ENCODE measurements at places on chromosomes 11 and 22.

- DNase-seq: no peak
Measured at GRCh38 chr11:115502636-115503082, 1.6 kb downstream of the CADM1 start.

GRCh38 chr11:8766043-8766987, 83.7 kb downstream of the RPL27A start:
- DNase-seq: peak; percentile 57

DNA sequence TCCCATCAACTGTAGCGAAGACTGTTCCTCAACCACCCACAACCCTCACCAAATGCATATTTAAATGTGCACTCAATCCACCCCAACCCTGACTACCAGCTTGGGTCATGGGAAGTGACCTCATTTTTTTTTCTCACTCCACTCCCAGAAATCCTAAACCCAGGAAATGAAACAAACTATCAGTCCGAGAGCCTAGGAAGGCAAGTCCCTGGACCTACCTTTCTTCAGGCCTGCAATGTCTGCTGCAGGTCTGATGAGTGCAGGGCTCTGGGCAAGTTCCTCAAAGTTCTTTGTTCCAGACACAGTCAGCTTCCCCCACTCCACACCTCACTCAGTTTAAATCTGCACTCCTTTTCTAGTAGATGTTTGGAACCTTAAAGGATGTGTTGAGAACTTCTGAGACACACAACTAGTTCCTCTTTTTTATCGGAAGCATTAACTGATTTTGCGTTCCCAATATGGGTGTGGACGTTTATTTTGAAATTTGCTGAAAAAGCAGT, at the start of gene MS4A4E:
MS4A4E (minus strand) TSS at position 398 of the 500 bp plus-strand sequence. CDS start 13,082 bp downstream, outside the sequence.
- no peak for DNase-seq

DNA sequence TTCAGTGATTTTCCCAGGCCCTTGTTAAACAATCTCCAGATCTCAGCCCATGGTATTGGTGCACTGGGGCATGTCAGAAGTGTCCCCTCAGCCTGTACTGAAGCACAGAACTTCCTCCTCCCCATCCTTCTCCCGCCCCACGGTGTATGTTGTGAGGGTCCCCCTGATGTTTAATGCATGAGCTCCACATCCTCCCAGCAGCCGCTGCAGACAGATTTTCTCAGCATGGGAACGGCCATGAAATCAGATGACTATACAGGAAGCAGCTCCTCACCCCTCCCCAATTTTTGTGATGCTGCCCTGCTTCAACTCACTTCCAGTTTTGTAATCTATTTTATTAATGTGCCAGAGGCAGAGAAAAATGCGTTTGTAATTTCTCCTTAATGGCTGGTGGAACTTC, 406.0 kb downstream of the MIAT start:
- peak; percentile 62 for DNase-seq

DNA sequence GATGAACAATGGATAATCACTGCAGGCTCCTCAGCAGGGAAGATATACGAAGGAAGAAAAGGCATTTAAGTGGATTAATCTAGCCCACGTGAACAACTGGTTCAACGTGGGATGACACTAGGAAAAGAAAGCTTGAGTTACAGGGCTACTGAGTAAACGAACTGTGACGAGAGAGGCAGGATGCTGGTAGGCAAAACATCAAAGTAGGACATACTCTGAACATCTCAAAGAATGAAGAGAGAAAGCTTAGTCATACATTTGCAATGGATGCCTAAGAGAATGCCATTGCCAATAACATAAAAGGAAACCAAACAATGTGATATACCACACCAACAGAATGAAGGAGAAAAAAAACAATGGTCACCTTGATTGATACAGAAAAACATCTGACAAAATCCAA, 12.9 kb downstream of the USP28 start:
- DNase-seq: peak; percentile 15

- DNase-seq: no peak
Measured at GRCh38 chr11:132586801-132587200, 945.5 kb downstream of the OPCML start.

GRCh38 chr11:94785509-94785908, 17.4 kb downstream of the AMOTL1 start:
- DNase-seq: peak; percentile 68

DNA sequence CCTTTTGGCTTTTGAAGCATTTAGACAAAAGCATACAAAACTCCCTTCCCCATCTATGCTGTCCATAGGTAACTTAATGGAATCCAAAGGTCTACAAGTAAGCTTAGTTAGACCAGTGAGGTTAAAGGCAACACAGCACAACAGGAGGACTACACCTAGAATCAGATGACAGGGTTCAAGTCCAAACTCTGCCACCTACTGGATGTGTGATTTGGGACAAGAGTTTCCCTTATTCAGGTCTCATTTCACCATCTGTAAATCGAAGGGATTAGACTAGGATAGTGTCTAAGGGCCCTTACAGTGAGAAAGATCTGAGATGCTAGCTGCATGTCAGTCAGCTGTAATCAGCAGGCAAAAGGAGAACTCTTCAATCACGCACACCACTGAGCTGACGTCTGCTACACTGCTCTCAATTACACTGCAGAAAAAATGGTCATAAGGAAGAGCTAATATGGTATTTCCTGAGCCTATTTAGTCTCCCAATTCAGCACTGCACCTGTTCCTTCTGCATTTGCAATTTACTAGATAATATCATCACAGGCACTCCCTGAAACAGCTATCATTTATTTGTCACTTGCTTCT, 82.2 kb downstream of the SERGEF start:
- no peak for DNase-seq

GRCh38 chr11:61281581-61282250, 13.4 kb downstream of the VWCE start:
- peak; percentile 56 for DNase-seq

GRCh38 chr22:37273126-37273845, 9.0 kb upstream of the CYTH4 start:
- DNase-seq: no peak

- DNase-seq: no peak
Measured at GRCh38 chr11:131656179-131656838, 285.9 kb downstream of the NTM start.

DNA sequence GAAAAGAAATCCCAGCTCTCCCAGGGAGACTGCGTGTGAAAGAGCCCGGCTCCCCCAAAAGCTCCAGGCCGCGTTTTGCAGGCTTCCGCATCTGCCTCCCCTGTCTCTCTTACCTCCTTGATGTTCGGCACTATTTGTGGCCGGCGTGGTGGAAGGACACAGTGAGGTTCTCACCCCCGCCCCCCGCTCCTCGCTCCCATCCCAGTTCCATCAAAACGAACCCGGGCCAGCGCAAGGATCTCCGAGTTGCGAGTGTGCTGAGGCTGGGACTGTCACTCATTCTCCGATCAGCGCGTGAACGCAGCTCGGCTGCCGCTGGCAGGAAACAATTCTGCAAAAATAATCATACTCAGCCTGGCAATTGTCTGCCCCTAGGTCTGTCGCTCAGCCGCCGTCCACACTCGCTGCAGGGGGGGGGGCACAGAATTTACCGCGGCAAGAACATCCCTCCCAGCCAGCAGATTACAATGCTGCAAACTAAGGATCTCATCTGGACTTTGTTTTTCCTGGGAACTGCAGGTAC, at the start of gene NCAM1:
NCAM1 (plus strand) TSS at position 275 of the 523 bp plus-strand sequence.
- DNase-seq: peak; percentile 99

DNA sequence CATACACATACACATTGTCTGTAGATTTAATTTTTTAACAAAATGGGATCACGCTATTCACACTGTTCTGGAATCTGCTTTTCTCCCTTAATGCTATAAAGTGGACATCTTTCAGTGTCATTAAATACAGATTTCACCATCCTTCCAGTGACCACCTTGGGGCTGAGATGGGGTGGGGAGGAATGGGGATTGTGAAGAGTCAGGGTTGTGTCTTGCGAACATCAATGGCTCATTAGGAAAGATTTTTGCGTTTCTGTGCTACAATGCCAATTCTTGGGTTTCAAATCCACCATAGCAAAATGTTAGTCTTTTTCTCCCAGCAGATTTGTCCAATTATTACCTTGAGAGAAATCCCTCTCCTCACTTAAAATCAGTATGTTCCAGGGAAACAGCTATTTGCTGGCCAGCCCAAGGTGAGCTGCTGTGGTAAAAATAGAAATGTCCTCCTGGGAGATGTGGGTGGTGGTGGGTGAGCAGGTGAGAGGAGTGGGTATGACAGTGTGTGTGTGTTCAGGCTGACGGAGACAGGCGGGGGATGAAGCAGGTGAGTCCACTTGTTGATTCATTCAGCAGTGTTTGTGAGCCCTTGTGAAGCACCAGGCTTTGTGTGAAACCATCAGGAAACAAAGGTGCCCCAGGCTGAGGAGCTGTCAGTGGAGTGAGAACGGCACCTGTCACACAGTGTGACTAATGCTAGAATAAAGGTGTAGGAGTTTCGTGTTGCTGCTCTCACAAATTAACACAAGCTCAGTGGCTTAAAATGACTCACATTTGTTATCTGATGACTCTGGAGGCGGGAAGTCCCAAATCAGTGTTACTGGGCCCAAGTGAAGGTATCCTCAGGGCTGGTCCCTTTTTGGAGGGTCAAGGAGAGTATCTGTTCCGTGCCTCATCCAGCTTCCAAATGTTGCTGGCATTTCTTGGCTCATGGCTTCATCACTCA, 1.7 kb upstream of the CBX6 start:
- no peak for DNase-seq

DNA sequence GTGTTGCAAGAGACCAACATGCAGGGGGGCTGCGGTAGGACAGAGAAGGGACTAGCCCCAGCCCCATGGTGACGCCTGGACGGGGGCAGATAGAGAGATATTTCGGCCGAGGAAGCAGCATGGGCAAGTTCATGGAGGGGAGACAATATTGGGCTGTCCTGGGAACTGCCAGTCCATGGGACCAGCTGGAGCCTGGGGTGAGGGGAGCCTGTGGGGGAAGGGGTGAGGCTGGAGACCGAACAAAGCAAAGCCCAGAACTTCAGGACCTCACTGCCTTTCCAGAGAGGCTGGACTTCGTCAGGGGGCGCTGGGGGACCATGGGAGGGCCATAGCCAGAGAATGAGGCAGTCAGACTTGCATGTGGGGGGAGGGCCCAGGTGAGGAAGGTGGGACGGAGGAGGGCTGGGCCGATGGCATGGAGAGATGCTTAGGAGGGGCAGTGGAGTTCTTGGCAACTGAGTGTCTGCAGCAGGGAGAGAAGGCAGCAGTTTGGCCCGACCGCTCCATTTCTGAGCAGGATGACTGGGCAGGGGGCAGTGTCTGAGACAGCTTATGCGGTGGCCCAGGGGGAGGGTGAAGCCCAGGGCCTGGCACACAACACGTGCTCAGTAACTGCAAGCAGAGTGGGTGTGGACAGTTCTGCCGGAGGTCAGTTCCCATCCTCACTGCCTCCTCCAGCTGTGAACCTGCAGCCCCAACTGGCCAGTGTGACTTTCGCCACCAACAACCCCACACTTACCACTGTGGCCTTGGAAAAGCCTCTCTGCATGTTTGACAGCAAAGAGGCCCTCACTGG, 712 bp downstream of the UPK3A start:
- DNase-seq: peak; percentile 50

DNA sequence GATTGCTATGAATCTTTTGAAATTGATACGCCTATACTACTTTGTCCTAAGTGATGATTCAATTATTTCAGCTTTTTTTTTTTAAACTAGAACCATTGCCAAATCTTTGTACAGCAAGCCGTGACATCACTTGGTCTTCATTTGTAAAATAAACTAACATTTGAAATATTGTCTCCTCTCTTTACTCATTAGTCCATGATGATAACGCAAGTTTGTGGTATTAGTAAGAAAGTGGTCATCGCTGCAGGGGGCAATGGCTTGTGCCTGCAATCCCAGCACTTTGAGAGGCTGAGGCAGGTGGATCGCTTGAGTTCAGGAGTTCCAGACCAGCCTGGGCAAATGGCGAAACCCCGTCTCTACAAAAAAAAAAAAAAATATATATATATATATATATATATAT, 12.9 kb upstream of the ARHGAP42 start:
- no peak for DNase-seq

- no peak for DNase-seq
Measured at GRCh38 chr11:94586546-94586945, 19.4 kb downstream of the PIWIL4 start.

- no peak for DNase-seq
Measured at GRCh38 chr22:29511126-29511862, 31.3 kb downstream of the NEFH start.

- DNase-seq: no peak
Measured at GRCh38 chr11:109745996-109746625, 324.1 kb downstream of the C11orf87 start.

DNA sequence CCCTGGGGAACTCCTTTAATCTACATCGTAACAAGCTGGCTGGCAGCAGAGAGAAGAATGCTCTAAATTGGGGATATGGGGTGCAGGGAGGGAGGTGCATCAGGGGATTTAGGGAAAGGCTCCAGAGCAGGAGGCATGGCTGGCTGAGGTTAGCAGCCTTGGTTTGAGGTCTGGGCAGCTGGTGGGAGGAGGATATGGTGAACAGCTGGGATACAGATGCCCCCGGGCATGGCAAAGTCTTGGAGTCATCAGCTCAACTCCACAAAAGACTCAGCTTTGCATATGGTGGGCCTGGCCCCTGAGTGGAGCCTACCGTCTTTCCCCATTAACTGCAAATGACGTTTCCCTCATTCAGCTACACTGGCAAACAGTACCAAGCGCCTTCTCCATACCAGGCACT, 5.4 kb downstream of the FAM83F start:
- no peak for DNase-seq

GRCh38 chr22:25202290-25202921, 2.7 kb downstream of the CRYBB3 start:
- peak; percentile 90 for DNase-seq

- DNase-seq: no peak
Measured at GRCh38 chr11:135075740-135076139, 663.7 kb upstream of the B3GAT1 start.

DNA sequence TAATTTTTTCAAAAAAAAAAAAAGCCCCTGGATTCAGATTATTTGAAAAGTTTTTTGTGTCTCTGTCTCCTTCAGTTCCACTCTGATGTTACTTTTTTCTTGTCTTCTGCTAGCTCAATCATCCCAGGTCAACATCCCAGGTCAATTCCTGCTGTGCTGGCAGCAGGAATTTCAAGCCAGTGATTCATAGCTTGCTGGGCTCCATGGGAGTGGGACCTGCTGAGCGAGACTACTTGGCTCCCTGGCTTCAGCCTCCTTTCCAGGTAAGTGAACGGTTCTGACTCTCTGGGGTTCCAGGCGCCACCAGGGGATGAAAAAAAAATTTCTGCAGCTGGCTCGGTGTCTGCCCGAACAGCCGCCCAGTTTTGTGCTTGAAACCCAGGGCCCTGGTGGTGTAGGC, 31.4 kb downstream of the PLAAT5 start:
- DNase-seq: no peak

- DNase-seq: no peak
Measured at GRCh38 chr11:77312107-77312506, 10.6 kb upstream of the GDPD4 start.

GRCh38 chr11:69355346-69355940, 61.5 kb downstream of the MYEOV start:
- no peak for DNase-seq

GRCh38 chr11:47051217-47051616, 114.7 kb downstream of the CSTPP1 start:
- DNase-seq: no peak

- DNase-seq: no peak
Measured at GRCh38 chr11:118100691-118101232, 14.0 kb upstream of the SMIM35 start.

DNA sequence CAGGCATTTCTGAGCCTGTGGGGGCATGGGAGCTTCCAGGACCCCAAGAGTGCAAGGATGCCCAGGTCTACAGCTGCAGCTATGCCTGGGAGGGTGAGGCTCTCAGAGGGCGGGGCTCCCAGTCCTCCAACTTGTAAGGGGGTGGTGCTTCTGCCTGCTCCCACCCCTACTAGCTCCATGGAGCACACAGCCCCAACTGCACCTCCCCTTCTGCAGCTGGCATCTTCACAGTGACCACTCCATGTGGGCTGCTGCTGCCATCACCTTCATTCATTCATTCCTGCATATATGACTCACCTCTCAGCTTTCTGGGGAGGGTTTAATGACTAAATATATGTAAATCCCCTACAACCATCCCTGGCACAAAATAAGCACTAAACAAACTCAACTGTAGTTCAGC, 43.8 kb downstream of the CHST1 start:
- DNase-seq: no peak
